Cortex of kidney (tissue), 1 donor: ENCODE measurements at places on chromosomes 1 and 21.

GRCh38 chr1:55015731-55016620, 17.2 kb downstream of the BSND start:
- DNase-seq = no peak

- DNase-seq = no peak
Measured at GRCh38 chr1:12159816-12160215, 7.0 kb upstream of the TNFRSF1B start.

DNA sequence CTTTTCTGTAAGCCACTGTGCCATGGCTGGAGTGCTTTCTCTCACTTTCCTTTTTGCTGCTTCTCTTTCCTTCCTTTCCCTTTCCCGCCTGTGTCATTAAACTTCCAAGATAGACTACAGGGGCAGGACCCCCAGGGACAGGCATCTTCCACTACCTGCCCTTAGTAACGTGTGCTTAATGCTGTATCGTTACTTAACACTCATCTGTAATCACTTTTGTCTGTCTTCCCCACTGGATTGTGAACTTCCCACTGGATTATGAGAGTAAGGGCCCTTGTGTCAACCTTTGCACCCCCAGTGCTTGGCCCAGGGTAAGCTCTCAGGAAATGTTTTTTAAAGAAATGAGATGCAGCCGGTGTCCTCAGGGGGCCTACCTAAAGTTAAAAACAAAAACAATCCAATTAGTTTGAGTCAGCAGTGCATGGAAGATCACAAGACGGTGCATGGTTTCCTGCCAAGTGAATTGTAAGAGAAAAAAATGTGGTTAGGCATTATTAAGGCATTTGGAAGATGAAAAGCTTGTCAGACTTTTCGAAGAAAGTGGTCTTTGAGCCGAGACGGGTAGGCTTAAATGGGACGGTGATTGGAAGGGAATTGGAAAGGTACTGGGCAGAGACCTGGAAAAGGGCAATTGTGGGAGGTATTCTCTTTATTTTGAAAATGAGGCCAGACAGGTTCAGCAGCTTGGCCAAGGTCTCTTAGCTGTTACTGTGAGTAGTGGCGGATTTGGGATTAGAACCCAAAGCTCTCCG, 958 bp downstream of the LYPLAL1 start:
- no peak for DNase-seq

DNA sequence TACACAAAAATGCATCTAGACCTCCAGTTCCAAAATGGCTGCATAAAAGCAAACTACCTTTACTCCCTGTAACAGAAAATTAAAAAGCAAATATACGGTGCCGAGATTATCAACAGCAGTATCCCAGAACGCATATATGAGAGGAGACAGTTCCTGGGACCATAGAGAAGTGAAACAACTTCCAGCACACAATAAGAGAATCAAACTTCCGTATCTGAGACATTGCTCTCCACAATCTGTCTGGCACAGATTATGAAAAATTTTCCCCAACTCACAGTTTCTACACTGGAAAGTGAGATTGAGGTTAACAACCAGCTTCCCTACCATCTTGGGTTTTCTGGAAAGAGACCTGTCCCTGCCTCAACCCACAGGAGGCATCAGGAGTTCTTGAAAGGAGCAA, 47.2 kb upstream of the ST6GALNAC3 start:
- DNase-seq = no peak

DNA sequence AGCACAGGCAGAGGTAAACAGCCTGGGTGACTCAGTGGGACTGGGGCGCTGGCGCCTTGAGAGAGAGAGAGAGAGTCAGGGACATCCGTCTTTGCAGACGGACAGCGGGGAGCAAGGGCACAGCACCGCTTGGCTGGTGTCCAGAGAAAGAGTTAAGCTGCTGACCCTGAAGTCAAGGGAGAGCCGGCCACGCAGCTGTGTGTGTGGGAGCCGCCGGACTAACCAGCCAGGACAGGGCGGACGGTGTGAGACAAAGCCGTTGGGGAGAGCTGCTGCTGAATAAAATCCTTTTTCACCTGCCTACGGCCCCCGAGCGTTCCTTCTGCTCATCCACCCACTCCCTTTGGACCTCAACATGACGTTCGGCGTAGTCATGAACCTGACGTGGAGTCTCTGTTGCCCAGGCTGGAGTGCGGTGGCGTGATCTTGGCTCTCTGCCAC, 14.5 kb downstream of the CFAP74 start:
- DNase-seq = no peak

DNA sequence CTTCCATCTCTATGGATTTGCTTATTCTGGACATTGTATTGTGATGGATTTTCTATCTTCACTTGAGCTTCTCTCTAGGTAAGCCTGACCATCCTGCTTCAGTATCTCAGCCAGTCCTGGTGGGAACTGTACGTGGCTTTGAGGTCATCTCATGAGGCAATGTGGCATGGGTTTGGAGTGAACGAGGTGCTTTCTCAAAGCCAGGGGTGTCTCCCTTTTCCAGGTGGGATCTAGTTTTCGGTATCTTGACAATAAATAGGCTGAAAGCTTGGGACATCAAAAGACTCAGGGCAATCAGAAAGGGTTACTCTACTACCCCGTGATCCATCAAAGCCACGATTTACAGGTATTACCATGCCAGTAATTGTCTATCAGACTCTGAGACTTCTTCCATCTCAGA, 40.8 kb downstream of the AZIN2 start:
- no peak for DNase-seq

- DNase-seq = no peak
Measured at GRCh38 chr1:66731170-66731865, 20.9 kb upstream of the DYNLT5 start.

GRCh38 chr1:24373044-24373443, 40.5 kb downstream of the STPG1 start:
- DNase-seq = no peak

GRCh38 chr1:101299141-101299540, 62.3 kb downstream of the S1PR1 start:
- DNase-seq = no peak

GRCh38 chr1:187143783-187144182, 315.0 kb downstream of the PLA2G4A start:
- DNase-seq = no peak

DNA sequence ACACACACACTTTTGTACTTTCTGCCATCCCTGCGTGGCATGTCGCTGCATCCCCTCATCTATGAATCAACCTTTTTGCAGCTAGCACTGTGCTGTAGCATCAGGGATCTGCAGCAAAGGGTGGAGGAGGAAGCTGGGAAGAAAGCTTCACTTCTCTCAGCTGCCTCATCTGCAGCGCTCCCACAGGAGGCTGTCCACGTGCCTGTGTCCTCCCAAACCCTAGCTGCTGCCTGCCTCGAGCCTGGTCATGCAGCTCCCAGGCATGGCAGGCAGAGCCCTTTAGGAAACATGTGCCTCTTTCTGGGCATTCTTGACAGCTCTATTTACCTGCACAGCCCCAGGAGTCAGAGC, 262.1 kb upstream of the SGIP1 start:
- no peak for DNase-seq

DNA sequence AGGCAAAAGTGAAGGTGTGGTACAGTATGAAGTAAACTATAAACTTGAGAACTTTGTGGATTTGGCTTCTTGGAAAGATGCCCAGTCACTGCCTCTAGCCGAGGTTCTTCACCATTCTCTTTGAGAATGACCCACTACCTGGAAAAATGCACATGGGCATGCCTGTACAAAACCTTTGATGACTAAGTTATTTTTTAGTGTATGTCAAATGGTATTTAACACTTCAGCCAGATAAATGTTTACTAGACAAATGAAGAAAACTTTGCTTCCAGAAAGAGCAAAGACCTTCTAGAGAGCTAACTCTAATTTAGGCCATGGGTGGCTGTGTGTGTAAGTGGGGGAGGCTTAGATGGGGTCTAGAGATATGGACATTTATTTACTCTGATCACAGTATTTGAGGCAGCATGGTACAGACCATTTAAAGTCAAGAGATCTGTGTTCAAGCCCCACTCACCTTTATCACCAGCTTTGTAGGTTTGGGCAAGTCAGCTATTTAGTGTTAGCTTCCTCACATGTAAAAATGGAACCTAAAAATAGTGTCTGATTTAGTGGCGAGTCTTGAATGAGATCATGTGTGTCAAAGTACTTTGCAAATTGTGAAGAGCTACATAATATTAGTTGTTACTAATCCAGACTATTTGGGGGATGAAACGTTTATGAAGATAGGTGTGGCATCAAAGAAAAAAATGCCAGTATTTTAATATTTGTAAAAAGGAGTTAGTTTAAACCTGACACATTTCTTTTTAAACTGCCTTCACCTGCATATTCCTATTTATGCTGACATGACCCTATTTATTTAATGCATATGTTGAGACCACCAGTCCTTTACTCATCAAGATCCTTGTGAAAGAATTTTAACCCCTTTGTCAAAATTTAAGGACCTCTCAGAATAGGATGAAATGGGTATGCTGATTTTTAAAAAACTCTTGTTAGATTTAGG, 20.2 kb downstream of the NFYC start:
- no peak for DNase-seq
